SK-N-SH (cell line): ENCODE measurements at places on chromosomes 6 and 20. TPM values are rescaled to one million over a fixed set of nuclear protein-coding genes. Genes with fewer than 3 reads are reported as not detected.

DNA sequence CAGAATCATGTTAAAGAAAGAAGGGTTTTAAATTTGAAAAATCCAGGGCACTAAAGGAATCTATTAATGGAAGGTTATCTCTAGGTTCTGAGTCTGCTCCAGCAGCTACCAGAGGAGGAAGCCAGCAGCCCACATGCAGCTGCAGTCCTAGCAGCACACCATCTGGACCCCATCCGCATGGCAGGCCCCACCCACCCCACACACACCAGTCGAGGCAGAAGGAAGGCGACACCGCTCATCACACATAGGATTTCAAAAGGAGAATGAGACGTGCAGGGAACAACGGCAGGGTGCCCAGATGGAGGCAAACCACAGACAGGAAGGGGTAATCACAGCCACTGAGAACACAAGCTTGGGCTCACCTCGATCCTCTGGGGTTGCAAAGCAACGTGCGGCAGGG, 78.9 kb downstream of the GINS1 start:
- peak; percentile 61 for DNase-seq

DNA sequence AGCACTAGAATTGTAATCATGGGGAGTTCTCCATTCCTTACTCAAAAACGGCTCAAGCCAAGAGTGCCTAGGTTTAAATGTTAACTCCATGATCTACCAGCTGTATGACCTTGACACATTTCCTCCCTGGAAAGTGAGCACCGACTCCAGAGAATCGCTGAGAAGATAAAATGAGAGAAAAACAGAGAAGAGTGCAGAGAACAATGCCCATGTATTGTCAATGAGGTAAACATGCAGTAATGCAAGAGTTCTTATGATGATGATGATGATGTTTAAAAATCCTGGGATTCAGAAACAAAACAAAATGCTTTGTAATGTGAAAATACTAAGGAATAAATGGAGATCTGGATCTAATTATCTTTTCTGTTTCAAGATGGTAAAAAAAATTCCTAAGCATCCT, 64.8 kb upstream of the BEND6 start:
- DNase-seq = no peak

DNA sequence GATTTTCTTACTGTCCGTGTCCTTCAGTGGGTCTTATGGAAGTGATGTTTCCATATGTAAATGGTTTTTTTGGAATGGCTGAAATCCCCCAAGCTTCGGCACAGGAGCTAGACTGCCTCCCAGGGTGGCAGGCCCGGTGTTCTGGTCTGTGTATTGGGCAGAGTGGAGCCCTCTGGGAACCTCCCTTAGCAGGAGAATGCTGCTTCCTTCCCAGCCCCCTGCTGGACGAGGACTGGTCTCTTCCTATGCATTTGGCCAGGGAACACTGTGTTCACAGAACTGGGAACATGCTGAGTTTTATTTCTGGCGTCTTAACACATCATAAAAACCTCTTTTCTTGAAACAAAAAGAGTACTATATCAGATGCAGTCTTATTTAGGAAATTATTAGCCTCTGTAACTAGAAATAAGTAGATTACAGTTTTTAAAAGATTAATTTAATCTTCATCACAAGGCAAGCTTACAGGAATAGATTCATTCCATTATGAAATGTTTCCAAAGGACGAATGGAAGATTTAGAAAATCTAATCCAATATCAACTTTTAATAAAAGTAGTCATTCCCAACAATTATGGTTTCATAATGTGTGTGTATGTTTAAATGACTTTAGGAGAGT, 56.6 kb downstream of the SYTL3 start:
- peak; percentile 75 for DNase-seq

GRCh38 chr6:126444659-126445273, 104.9 kb downstream of the CENPW start:
- no peak for DNase-seq

- no peak for DNase-seq
Observed at GRCh38 chr20:2619961-2620595, 32.4 kb upstream of the NOP56 start.

DNA sequence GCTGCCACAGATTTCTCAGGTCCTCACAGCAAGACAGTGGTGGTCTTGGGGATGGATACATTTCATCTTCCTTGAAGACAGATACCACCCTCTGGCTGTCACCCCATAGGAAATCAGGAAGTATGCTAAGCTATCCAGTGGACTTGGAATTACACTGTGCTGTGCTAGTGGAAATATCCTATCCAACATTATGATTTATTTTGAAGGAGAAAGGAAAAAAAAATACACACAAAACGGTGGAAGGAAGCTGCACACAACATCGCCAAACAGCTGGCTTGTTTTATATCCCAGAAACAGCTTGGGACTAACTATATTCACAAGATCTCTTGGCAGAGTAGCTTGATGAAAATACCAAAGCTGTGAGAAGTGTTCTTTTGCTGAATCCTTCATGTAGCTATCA, 257.6 kb downstream of the LAMA2 start:
- no peak for DNase-seq

- no peak for DNase-seq
Observed at GRCh38 chr20:61635721-61636455, 383.8 kb downstream of the CDH4 start.

- no peak for DNase-seq
Observed at GRCh38 chr20:59625214-59625922, 21.0 kb downstream of the PHACTR3 start.

- no peak for DNase-seq
Observed at GRCh38 chr6:27130668-27131428, 116.7 kb upstream of the PRSS16 start.

GRCh38 chr20:41570557-41570956, 47.6 kb downstream of the CHD6 start:
- DNase-seq = no peak

DNA sequence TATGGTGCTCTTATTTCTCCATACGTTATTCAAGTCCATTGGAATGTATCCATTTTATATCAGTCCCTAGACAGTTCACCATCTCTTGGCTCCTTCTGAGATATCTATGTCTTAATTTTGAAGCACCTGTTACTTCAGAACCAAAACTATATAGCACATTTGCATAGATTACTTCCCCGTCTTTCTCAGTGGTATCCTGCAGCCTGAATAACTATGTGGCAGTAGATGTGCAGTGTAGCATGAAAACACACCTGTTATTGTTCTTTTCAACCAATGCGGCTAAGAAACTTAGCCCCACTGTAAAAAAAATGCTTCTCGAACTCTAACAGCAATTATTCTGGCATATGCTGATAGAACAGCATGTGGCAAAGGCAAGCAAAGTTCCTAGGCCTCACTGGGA, 1184.4 kb upstream of the ADGRB3 start:
- no peak for DNase-seq

DNA sequence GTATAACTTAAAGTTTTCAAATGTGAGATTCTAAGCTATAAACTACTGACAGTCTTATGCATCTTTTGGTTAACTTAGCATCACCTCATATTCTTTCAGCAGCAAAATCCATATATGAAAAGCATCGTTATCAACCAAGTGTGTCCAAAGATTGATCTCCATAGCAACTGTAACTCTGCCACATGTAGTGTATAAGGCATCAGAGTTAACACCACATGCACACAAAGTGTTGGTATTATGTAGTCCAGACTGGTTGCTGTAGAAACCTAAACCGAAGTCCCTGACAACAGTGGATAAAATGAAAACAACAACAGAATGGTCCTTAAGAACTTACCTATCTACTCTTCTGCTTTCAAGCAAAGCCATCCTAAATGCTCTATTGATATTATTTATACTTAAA, 39.6 kb downstream of the PDSS2 start:
- no peak for DNase-seq

GRCh38 chr6:130514712-130515111, 148.9 kb downstream of the TMEM200A start:
- no peak for DNase-seq

GRCh38 chr20:22562620-22563019, 21.8 kb downstream of the FOXA2 start:
- DNase-seq = no peak

GRCh38 chr20:52294106-52294628, 102.6 kb upstream of the ZFP64 start:
- no peak for DNase-seq

DNA sequence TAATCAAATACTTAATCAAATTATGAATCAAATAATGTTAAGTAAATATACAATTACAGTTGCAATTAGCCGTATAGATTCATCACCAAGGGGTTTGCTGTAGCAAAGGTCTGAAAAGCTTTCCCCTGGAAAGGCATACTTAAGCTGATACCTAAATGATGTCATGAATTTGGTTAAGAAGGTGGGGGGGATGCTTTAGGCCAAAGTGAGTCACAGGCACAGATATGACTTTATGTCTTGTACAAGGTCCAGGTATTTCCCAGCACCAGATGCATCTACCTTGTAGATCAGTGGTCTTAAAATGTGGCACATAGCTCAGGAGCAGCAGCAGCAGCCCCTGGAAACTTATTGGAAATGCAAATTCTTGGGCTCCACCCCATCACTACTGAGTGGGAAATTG, 557.3 kb upstream of the CDH4 start:
- no peak for DNase-seq

- DNase-seq = no peak
Observed at GRCh38 chr20:57342829-57343228, 8.2 kb upstream of the RAE1 start.

DNA sequence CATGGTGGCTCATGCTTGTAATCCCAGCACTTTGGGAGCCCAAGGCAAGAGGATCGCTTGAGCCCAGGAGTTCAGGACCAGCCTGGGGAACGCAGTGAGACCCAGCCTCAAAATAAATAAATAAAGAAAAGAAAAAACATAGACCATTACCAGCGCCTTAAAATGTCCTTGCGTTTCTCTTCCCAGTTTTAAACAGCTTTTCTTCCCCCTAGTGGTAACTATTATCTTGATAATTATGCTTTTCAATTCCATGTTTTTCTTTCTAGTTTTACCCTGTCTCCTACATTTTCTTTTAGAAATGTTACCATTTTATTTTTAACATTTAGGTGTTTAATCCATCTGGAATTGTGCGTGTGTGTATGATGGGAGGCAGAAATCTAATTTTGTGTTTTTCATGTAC, 24.4 kb downstream of the DNAH8 start:
- DNase-seq = no peak

DNA sequence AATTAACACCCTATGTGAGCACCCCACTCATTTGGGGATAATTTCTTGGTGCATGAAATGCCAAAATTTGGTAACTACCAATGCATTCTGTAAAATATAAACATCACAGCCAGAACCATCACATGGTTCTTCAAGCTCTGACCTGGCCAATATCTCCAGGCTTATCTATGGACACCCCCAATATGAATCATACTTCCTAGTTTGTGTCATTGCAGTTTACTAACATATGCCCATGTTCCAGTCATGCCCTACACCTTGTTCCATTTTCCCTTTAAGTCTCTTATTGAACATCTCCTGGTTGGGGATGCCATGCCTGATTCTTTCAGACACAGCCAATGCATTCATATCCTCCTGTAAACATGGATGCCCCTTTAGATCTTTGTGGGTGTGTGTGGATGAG, 572.8 kb upstream of the BTBD3 start:
- no peak for DNase-seq

- no peak for DNase-seq
Observed at GRCh38 chr6:168442646-168443045, 1.7 kb downstream of the SMOC2 start.

DNA sequence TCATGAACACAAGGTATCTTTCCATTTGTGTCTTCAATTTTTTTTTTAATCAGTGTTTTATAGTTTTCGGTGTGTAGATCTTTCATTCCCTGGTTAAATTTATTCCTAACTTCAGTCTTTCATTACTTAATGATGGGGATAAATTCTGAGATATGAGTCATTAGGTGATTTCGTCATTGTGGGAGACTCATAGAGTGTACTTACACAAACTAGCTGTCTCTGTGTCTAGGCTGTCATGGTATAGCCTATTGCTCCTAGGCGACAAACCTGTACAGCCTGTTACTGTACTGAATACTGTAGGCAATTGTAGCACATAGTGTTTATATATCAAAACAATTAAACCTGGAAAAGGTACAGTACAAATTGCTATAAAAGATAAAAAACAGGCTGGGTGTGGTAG, 42.1 kb downstream of the SMAP1 start:
- DNase-seq = no peak

- no peak for DNase-seq
Observed at GRCh38 chr6:155678361-155678760, 222.7 kb upstream of the NOX3 start.

- no peak for DNase-seq
Observed at GRCh38 chr20:17925141-17925939, 43.3 kb downstream of the SNX5 start.

DNA sequence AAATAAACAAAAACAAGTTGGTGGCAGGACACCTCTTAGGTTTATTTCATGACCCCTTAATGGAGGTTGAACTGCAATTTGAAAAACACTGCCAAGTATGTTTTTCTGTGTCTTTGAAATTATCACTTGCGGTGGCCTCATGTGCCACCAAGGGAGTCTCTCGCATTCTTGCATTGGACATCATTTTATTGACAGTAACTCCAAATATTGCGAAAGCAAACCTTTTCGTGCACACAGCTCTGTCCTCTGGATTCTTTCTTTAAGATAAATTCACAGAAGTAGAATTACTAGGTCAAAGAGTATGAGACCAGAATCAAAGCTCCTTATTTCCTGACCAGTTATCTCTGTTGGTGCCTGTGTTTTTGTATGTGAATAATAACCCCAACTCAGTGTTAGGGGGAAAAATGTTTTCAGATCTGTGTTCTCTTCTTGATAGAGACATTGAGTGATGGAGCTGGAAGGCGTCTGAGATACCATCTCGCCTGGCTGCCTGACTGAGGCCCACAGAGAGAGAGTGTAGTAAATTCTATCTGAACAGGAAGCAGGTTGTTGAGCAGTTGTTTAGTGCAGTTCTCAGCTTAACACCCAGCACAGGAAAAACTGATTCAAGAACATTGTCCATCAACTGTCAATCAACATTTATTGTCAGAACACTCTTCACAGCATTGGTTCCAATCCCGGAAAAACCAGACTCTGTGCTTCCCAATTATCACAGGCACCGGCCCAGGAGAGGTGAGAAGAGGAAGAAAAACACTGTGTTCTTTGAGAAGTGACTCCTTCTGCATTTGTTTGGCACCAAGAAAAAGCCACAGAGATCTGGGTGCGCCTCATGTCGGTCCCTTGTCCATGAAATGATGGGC, 2.2 kb upstream of the CCDC167 start:
- no peak for DNase-seq

- DNase-seq = no peak
Observed at GRCh38 chr6:27414300-27414699, 25.7 kb downstream of the ZNF391 start.

The FOXQ1 gene
- polyA plus RNA-seq = not detected in 2 replicates

The SOX18 gene
- polyA plus RNA-seq = not detected in 2 replicates

The CBLN4 gene
- polyA plus RNA-seq = 0.02 TPM in 1 of 2 replicates, not detected in the other

The SEMG1 gene
- not detected in 2 replicates for polyA plus RNA-seq

The TRIM10 gene
- not detected in 2 replicates for polyA plus RNA-seq

The TMC2 gene
- not detected in 2 replicates for polyA plus RNA-seq

The TPBG gene
- 128 and 147 TPM in 2 replicates for polyA plus RNA-seq

The IL17A gene
- polyA plus RNA-seq = not detected in 2 replicates

The CEP57L1 gene
- polyA plus RNA-seq = 7.3 and 8.3 TPM in 2 replicates

The MAPK13 gene
- 1.9 and 2.3 TPM in 2 replicates for polyA plus RNA-seq

The FAM209B gene
- not detected in 2 replicates for polyA plus RNA-seq

The RIPOR2 gene
- polyA plus RNA-seq = 0.05 TPM in 2 replicates

The PDE7B gene
- polyA plus RNA-seq = 1.9 and 2.2 TPM in 2 replicates

The DEFB132 gene
- not detected in 2 replicates for polyA plus RNA-seq

The ESR1 gene
- polyA plus RNA-seq = under 0.01 TPM in 1 of 2 replicates, not detected in the other
